Adipocyte (in vitro differentiated cells): ENCODE measurements at places on chromosomes 16 and 17.

DNA sequence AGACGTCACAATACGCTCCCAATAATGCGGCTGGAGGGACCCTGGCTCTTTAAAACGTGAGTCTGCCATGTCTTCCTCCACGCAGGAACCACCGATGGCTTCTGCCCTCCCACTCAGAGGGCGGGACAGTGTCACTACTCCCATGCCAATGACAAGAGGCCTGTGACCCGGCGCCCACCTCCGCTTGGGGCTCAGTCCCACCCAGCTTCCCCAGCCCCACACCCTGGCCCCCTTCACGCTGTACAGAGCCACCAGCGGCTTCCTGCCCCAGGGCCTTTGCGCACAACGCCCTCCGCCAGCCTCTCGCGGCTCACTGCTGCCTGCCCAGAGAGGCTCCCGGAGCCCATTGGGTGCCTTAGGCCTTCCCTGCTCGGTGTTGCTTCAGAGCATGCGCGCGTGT lies 29.5 kb upstream of the ZNF469 start:
- no peak for DNase-seq

GRCh38 chr16:58499615-58500351 lies at the start of gene NDRG4:
TSS of gene NDRG4 (plus strand) at chr16:58500143. CDS start at chr16:58500249, 106 bp downstream.
- peak; percentile 79 for DNase-seq

DNA sequence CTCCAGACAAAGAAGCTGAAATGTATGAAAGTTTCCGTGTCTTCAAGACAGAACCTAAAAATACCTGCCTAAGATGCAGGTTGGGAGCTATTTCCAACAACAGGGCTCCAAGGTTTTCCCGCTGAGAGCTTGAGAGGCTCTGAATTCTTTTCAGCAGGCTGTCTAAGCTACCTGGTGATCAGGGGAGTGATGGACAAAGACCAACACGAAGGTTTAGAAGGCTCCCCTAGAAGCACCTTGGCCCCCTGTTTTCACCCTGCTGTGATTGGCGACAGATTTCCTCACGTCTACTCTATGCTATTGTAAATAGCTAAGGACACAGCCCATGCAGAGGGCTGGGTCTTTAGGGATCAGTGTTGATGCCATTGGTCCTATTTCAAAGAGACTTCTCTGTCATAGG lies 275.2 kb upstream of the SALL1 start:
- DNase-seq: no peak

- DNase-seq: peak; percentile 61
These were observed 1.2 kb upstream of the RARA start for GRCh38 chr17:40307740-40308239.

DNA sequence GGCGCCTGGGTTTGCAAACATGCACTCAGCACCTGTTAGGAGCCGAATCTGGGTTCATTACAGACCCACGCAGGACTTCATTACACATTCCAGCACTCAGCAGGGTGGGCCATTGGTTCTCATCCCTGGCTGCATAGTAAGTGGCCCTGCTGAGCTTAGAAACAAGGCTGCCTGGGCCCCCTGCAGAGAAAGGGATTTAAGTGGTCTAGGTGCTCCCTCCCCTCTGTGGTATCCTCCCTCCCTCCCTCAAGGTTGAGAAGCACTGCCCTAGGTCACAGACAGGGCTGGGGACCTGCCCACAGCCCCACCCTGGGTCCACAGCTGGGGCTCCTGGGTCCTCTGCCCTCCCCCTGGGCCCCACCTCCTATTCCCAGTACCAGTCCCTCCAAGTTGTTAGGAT lies 28.3 kb downstream of the WNT3 start:
- no peak for DNase-seq

GRCh38 chr17:72946696-72947095 lies 145.8 kb downstream of the SLC39A11 start:
- no peak for DNase-seq

DNA sequence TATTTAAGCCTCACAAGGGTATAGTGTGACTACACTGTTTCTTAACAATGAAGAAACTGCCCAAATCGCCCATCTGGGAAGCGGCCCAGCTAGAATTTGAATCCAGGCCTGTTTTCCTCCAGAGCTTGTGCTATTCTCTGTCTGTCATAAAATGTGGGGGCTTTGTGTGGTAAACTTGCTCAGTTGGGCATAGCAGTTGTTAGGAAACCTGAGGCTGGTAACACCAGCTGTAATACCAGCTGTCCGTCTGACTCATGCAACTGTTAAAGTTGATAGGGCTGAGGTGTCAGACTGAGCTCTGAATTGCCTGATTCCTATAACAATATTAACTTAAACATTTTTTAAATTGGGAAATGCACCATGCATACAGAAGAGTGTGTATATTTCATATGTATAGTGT lies 9.3 kb downstream of the NOD2 start:
- DNase-seq: no peak
